ENCODE measurements at places on chromosomes 16 and 17. TPM values are rescaled to one million over a fixed set of nuclear protein-coding genes. Genes with fewer than 3 reads are reported as not detected.

KRT20 gene
- total RNA-seq, result not detected

CCL8 gene
- not detected for total RNA-seq

C17orf100 gene
- 0.22 TPM for total RNA-seq

PRSS33 gene
- total RNA-seq, result not detected

TBC1D3C gene
- total RNA-seq, result not detected

MMP28 gene
- 4.0 TPM for total RNA-seq

PRAC2 gene
- not detected for total RNA-seq

KCNH6 gene
- not detected for total RNA-seq

LYRM9 gene
- total RNA-seq, result 2.8 TPM

ABCA6 gene
- 36.3 TPM for total RNA-seq

HES7 gene
- total RNA-seq, result 1.0 TPM

SSTR5 gene
- not detected for total RNA-seq

CD68 gene
- 5.8 TPM for total RNA-seq

NPIPA8 gene
- 0.22 TPM for total RNA-seq

AANAT gene
- not detected for total RNA-seq

PRCD gene
- total RNA-seq, result 0.65 TPM
